ENCODE measurements at places on chromosomes 5 and 9. TPM values are rescaled to one million over a fixed set of nuclear protein-coding genes. Genes with fewer than 3 reads are reported as not detected.

GRXCR2 gene
- not detected for total RNA-seq

PRKACG gene
- total RNA-seq, result not detected

GARIN3 gene
- not detected for total RNA-seq

PCDHA9 gene
- not detected for total RNA-seq

DNA sequence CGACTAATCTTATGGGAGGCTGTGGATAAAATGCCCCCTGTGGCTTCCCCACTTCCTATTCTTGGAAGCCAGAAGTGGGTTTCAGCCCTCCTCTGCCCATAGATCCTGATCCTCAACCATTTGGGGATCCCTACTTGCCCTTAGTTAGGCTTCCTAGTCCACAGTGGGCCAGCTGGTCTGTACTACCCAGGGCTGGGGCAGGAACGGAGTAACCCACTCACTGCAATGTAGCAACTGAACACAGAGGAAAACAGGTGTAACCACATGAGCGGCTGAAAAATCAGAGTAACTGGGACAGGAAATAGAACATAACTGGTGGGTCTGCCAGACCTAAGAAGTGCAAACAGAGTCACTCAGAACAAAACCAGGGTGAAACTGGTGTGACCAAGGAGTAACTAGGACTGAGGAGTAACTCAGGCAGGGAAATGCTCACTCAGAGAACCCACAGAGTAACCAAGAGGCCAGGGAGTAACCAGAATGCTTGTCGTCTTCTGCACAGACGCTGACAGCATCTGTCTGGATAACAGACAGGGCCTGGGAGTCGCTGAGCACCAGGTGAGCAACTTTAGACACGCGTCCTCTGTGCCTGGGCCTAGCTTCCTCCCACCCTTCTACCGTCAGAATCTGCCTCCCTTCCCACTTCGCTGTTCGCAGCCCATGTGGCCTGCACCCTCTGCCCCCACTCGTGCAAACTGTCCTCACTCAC, 1.0 kb downstream of the AQP3 start:
- no peaks in the 10 kb centered on the region for H3K27me3 ChIP-seq
- peaks cover 12% of the 10 kb centered on the region for H3K36me3 ChIP-seq
- peaks cover 33% of the 10 kb centered on the region for H3K4me1 ChIP-seq
- peak overlapping the region; percentile 80 for H3K27ac ChIP-seq
- H3K4me3 ChIP-seq, result peak overlapping the region; percentile 47
- DNase-seq, result peak; percentile 33

DNA sequence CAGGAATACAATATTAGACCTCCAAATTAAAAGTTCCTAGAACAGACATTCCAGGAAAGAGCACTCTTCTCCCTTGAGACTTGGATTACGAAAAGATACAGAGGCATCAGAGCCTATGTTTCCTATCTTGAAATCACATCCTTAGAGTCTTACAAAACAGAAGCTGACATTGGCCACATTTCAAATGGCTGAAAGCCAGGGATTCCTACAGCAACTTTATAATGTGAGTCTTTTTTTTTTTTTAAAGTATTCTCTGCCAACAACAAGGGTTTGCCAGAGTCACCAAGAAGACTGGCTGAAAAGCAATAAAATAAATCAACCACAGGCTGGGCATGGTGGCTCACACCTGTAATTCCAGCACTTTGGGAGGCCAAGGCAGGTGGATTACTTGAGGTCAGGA, 63.1 kb downstream of the TRPM6 start:
- H3K36me3 ChIP-seq, result no peaks in the 10 kb centered on the region
- H3K27ac ChIP-seq, result no peak overlapping the region
- H3K4me1 ChIP-seq, result no peaks in the 10 kb centered on the region
- DNase-seq, result no peak
- no peak overlapping the region for H3K4me3 ChIP-seq
- H3K27me3 ChIP-seq, result no peaks in the 10 kb centered on the region

GRCh38 chr5:138699482-138699881, 53.7 kb upstream of the CTNNA1 start:
- DNase-seq, result no peak
- no peaks in the 10 kb centered on the region for H3K27me3 ChIP-seq
- H3K36me3 ChIP-seq, result no peaks in the 10 kb centered on the region
- H3K27ac ChIP-seq, result no peak overlapping the region
- no peak overlapping the region for H3K4me3 ChIP-seq
- H3K4me1 ChIP-seq, result no peaks in the 10 kb centered on the region

DNA sequence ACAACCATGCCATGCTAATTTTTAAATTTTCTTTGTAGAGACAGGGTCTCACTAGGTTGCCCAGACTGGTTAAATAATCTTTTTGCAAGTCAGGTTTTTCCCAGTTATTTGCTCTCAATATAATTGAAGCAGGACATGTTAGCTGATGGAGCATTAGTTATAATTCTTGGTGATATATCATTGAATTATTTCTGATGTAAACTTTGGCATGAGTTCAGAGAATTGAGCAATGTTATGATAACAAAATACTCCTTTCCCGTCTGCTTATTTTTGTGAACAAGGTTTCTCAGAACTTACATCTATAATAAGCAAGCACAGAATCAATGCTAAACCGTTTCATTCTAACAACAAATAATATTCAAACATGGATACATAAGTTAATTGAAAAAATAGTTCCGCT, 37.8 kb downstream of the BHMT start:
- no peak overlapping the region for H3K4me3 ChIP-seq
- no peaks in the 10 kb centered on the region for H3K27me3 ChIP-seq
- no peak for DNase-seq
- no peak overlapping the region for H3K27ac ChIP-seq
- 0 out of 2 replicates have a peak, but pooled peaks cover 3% of the 10 kb centered on the region for H3K4me1 ChIP-seq

GRCh38 chr5:145737578-145737977, 97.6 kb downstream of the PRELID2 start:
- no peak for DNase-seq
- H3K36me3 ChIP-seq, result no peaks in the 10 kb centered on the region
- H3K27ac ChIP-seq, result no peak overlapping the region
- H3K4me3 ChIP-seq, result no peak overlapping the region

GRCh38 chr9:86918556-86918955, 28.8 kb downstream of the GAS1 start:
- H3K36me3 ChIP-seq, result no peaks in the 10 kb centered on the region
- no peak overlapping the region for H3K27ac ChIP-seq

GRCh38 chr9:4642351-4642750, 19.7 kb upstream of the PLPP6 start:
- DNase-seq, result no peak
- H3K36me3 ChIP-seq, result no peaks in the 10 kb centered on the region
- no peak overlapping the region for H3K4me3 ChIP-seq
- no peak overlapping the region for H3K27ac ChIP-seq
- no peaks in the 10 kb centered on the region for H3K4me1 ChIP-seq

DNA sequence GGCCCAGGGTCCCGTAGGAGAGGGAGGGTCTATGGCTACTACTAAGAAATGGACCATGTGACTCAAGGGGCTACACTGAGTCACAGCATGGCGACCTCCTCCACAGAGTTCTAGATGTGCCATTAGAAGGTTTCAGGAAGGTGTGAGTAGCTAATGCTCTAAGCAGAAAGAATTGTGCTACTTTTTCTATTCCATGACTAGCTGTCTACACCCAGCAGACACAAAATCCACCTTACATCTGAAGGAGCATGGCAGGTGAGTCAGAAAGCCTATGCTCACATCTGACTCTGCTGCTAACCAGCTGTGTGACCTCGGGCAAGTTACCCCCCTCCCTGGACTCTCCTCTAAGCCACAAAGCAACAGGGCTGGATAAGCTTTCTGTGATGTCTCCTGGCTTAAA, 14.4 kb upstream of the MEIKIN start:
- no peaks in the 10 kb centered on the region for H3K36me3 ChIP-seq
- H3K27ac ChIP-seq, result no peak overlapping the region
- H3K4me1 ChIP-seq, result no peaks in the 10 kb centered on the region
- H3K27me3 ChIP-seq, result no peaks in the 10 kb centered on the region
- DNase-seq, result peak; percentile 13
- no peak overlapping the region for H3K4me3 ChIP-seq

DNA sequence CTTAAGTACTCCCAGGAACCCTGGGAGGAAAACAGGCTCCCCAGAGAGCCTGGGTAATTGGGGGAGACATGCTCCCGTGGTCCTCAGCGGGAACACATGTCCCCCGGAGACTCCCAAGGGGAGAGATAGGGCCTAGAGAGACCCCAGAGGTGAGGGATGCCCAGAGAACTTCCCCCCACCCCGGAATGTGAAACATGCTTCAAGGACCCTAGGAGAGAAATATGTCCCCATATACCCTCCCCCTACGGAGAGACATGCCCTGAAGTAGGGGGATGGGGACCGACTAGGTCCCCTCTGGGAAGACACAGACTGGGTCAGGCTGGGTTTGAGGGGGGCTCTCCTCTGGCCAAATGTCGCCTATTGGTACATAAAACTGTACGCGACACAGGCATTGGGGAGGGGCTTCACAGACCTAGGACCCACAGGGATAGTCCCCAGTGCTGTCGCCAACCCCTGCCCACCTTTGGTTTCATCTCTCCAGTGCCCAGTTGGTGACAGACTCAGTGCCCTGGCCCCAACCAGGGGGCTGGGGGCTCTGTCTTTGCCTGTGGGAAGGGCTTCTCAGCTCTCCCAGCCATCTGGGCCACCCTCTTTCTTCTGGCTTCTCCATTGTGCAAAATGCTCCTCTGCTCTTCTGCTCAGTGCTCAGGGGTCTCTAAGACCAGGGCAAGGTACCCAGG, 26.9 kb downstream of the PCDH1 start:
- no peaks in the 10 kb centered on the region for H3K36me3 ChIP-seq
- H3K27me3 ChIP-seq, result no peaks in the 10 kb centered on the region
- no peak for DNase-seq
- H3K4me1 ChIP-seq, result peaks cover 8% of the 10 kb centered on the region
- no peak overlapping the region for H3K4me3 ChIP-seq

DNA sequence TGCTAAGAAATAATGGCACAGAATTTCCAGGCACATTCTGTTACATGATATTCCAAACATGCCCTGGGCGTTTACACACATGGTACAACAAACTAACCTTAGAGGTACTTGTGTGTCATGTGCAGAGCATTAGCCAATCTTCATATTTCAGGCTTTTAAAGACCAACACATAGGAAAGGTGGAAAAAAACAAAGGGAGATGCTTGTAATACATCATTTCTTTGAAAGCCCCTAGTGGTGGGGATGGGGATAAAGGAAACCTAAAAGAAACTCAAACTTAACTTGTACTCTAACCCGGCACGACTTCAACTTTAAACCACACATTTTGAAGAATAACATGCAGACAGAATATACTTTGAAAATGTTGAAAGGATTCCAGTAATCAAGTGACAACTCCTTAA, 133.6 kb downstream of the PTPRD start:
- H3K27ac ChIP-seq, result no peak overlapping the region
- no peaks in the 10 kb centered on the region for H3K36me3 ChIP-seq
- no peak overlapping the region for H3K4me3 ChIP-seq
- no peaks in the 10 kb centered on the region for H3K27me3 ChIP-seq
- no peak for DNase-seq

GRCh38 chr5:96459313-96460121, 26.5 kb upstream of the PCSK1 start:
- no peak for DNase-seq
- H3K36me3 ChIP-seq, result no peaks in the 10 kb centered on the region
- no peak overlapping the region for H3K27ac ChIP-seq
- H3K4me3 ChIP-seq, result no peak overlapping the region
- H3K27me3 ChIP-seq, result no peaks in the 10 kb centered on the region

HOMER1 gene
- total RNA-seq, result 18.6 TPM

- H3K36me3 ChIP-seq, result peaks cover 96% of the 10 kb centered on the region
- DNase-seq, result no peak
- no peak overlapping the region for H3K27ac ChIP-seq
- H3K4me3 ChIP-seq, result no peak overlapping the region
Observed at GRCh38 chr5:6750951-6751685, 37.9 kb downstream of the TENT4A start.

DNA sequence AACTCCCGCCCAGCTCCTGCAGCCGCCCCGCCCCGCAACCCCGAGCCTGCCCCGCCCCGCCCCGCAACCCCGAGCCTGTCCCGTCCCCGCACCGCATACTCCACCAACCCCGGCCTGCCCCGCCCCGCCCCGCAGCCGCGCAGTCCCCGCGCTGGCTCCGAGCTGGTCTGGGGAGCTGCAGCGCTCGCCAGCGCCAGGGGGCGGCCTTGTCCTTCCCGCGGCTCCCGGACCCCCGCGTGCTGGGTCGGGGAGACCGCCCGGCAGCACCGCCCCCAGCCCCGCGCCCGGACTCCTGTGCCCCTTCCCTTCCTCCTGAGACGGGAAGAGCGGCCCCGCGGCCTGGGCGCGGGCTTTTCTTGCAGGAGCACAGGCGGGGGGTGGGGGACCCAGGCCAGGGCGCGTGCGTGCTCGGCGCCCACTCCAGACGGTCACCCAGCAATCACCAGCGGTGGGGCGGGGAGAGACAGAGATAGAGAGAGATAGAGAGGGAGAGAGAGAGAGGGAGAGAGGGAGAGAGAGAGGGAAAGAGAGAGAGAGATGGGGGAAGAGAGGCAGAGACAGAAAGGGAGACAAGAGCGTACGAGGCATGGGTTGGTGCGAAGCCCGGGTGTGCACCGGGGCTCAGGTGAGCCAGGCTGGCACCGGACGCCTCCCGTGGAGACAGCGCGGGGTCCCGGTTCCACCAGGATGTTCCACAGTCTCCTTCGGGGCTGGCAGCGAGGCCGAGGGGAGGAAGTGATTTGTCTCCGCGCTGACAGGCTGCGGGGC, 14.7 kb upstream of the TMEM250 start:
- peak overlapping the region; percentile 46 for H3K4me3 ChIP-seq
- H3K27ac ChIP-seq, result no peak overlapping the region
- H3K36me3 ChIP-seq, result no peaks in the 10 kb centered on the region
- H3K4me1 ChIP-seq, result peaks cover 58% of the 10 kb centered on the region
- DNase-seq, result peak; percentile 74
- H3K27me3 ChIP-seq, result peaks cover 41% of the 10 kb centered on the region

- H3K36me3 ChIP-seq, result no peaks in the 10 kb centered on the region
- peak overlapping the region; percentile 50 for H3K27ac ChIP-seq
- H3K4me3 ChIP-seq, result no peak overlapping the region
- no peak for DNase-seq
Observed at GRCh38 chr9:131677444-131678180, 62.3 kb downstream of the RAPGEF1 start.

DNA sequence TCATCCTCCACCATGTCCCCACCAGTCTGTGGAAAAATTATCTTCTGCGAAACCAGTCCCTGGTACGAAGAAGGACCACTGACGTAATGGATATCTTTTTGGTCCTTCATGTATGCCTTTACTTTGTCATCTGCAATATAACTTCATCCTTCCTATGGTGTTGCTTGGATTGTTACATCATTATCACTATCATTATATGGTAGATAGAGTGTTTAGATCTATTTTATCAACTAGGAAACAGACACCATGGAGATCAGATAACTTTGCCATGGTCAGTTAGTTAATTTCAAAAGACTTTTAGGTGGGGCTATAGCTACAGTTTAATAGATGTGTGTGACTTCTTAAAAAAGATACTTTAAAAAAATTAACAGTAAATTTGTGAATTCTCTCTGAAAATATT, 23.8 kb upstream of the CAMLG start:
- H3K36me3 ChIP-seq, result peaks cover 63% of the 10 kb centered on the region
- no peak overlapping the region for H3K4me3 ChIP-seq
- DNase-seq, result no peak
- H3K4me1 ChIP-seq, result peaks cover 3% of the 10 kb centered on the region
- no peak overlapping the region for H3K27ac ChIP-seq

- no peak for DNase-seq
- H3K4me1 ChIP-seq, result peaks cover 3% of the 10 kb centered on the region
- peaks cover 70% of the 10 kb centered on the region for H3K36me3 ChIP-seq
- no peak overlapping the region for H3K4me3 ChIP-seq
- H3K27ac ChIP-seq, result no peak overlapping the region
Observed at GRCh38 chr5:140248414-140248813, 54.5 kb downstream of the PFDN1 start.

- H3K36me3 ChIP-seq, result no peaks in the 10 kb centered on the region
- DNase-seq, result no peak
- no peak overlapping the region for H3K27ac ChIP-seq
- H3K27me3 ChIP-seq, result peaks cover 4% of the 10 kb centered on the region
Observed at GRCh38 chr9:135001526-135001925, 83.8 kb upstream of the FCN1 start.
